ENCODE measurements at places on chromosomes 13 and 19.

GRCh38 chr19:2962018-2962670, 15.2 kb upstream of the TLE6 start:
- peak; percentile 26 for DNase-seq

GRCh38 chr13:76812206-76812897, 73.9 kb downstream of the KCTD12 start:
- peak; percentile 73 for DNase-seq

DNA sequence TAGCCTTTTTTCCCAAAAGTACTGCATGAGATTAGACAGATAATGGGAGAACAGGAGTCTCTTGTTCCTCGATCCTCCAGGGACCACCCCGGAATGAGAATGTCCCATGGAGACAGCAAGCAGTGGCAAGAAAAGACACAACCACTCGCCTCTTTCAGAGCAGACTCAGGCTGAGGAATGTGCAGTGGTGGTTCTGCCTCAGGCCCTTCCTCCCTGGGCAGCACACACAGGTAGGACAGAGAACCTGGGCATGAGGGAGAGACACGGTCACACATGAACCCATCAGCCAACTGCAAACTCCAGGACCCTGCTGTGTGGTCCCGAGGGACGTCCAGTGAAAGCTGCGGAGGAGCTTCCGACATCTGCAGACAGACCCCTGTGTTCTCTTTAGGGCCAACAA, 31.0 kb downstream of the CRYL1 start:
- no peak for DNase-seq

DNA sequence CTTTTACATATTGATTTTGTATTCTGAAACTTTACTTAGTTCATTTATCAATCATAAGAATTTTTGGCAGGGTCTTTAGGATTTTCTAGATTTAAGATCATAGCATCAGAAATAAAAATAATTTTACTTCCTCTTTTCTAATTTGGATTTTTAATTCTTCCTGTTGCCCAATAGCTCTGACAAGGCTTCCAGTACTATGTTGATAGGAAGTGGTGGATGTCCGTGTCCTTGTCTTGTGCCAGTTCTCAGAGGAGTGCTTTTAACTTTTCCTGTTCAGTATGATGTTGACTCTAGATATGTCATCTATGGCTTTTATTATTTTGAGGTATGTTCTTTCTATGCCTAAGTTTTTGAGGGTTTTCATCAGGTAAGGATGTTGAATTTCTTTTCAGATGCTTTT, 7.7 kb upstream of the KIR2DL4 start:
- no peak for DNase-seq

GRCh38 chr19:43625918-43626579, 6.6 kb upstream of the ZNF428 start:
- DNase-seq = no peak

- DNase-seq = no peak
These were observed 30.4 kb downstream of the CEBPG start for GRCh38 chr19:33403973-33404304.

DNA sequence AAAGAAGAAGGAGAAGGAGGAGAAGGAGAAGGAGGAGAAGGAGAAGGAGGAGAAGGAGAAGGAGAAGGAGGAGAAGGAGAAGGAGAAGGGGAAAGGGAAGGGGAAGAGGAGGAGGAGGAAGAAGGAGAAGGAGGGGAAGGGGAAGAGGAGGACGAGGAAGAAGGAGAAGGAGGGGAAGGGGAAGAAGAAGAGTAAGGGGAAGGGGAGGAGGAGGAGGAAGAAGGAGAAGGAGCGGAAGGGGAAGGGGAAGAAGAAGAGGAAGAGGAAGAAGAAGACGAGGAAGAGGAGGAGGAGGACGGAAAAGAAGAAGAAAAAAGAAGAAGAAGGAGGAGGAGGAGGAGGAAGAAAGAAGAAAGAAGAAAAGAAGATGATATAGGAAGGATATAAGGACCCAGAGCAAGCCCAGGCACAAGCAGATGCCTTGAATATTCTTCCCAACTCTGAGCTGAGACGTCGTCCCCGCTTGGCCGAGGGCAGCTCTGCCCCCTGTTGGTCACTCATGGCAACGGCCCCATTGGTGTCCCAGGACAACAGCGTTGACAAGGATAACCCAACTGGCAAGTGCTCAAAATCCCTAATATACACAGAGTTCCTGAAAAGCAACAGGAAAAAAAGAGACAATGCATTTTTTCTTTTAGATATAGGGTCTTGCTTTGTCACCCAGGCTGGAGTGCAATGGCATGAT, 30.6 kb upstream of the IGSF23 start:
- DNase-seq = no peak

GRCh38 chr13:70849222-70849621, 741.0 kb upstream of the KLHL1 start:
- DNase-seq = no peak

GRCh38 chr19:34667349-34668076, 9.4 kb downstream of the SCGB2B2 start:
- peak; percentile 15 for DNase-seq

- DNase-seq = no peak
These were observed 39.8 kb downstream of the KCTD12 start for GRCh38 chr13:76846363-76846762.

- no peak for DNase-seq
These were observed 188.7 kb downstream of the LHFPL6 start for GRCh38 chr13:39414339-39414738.

DNA sequence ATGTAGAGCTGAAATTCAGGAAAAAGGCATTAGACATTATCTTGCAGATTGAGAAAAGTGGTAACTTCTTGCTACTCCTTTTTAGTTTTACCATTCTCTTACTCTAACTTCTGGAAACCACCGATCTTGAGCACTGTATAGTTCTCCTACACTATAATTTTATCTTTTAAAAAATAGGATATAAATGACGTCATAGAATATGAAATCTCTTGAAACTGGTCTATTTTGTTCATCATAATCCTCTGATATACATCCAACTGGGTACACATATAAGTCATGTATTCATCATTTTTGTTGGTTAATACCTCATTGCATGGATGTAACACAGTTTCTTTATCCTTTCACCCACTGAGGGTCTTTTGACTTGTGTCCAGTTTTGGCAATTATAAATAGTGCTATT, 629.9 kb upstream of the PRR20A start:
- no peak for DNase-seq

DNA sequence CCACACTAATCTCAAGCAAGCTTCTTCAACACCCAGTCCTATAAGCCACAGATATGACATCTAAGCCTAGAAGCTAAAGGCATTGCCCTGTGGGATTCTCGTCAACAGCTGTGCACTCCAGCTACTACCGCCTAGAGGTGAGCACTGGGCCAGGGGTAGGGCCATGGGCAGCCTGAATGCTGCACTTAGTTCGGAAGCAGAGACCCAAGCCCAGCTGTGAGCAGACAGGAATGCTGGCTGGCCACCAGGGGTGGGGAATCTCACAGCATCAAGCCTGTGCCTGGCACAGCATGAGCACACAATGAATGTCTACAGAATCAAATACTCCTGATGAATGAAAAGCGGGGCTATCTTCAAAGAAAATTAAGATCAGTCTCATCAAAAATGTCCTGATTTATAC, 167.5 kb upstream of the UBL3 start:
- no peak for DNase-seq

DNA sequence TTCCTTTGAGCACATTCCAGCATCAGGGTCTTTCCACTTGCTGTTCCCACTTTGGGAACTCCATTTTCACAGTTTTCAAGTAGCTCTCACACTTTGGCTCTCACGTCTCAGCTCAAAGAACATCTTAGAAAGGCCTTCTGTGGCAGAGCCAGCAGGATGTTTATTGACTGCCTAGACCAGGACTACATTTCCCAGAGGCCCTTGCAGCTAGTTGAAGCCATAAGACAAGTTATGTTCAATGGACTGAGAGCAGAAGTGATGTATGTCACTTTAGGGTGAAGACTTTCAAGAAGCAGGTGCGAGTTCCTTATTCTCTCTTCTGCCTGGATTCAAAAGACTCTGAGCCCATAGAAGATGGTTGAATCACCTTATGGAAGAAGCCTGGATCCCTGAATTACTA, 4.3 kb upstream of the HAUS5 start:
- no peak for DNase-seq

GRCh38 chr13:76853481-76853880, 32.7 kb downstream of the KCTD12 start:
- no peak for DNase-seq

GRCh38 chr19:55619286-55619685, 5.1 kb downstream of the ZNF784 start:
- no peak for DNase-seq

GRCh38 chr13:25286308-25286968, 850 bp downstream of the MTMR6 start:
- DNase-seq = no peak

- DNase-seq = no peak
These were observed 107.0 kb upstream of the GPR12 start for GRCh38 chr13:26867451-26868091.

- no peak for DNase-seq
These were observed 234.6 kb downstream of the FGF9 start for GRCh38 chr13:21905486-21905885.

GRCh38 chr13:37709318-37709717, 110.8 kb upstream of the POSTN start:
- no peak for DNase-seq

DNA sequence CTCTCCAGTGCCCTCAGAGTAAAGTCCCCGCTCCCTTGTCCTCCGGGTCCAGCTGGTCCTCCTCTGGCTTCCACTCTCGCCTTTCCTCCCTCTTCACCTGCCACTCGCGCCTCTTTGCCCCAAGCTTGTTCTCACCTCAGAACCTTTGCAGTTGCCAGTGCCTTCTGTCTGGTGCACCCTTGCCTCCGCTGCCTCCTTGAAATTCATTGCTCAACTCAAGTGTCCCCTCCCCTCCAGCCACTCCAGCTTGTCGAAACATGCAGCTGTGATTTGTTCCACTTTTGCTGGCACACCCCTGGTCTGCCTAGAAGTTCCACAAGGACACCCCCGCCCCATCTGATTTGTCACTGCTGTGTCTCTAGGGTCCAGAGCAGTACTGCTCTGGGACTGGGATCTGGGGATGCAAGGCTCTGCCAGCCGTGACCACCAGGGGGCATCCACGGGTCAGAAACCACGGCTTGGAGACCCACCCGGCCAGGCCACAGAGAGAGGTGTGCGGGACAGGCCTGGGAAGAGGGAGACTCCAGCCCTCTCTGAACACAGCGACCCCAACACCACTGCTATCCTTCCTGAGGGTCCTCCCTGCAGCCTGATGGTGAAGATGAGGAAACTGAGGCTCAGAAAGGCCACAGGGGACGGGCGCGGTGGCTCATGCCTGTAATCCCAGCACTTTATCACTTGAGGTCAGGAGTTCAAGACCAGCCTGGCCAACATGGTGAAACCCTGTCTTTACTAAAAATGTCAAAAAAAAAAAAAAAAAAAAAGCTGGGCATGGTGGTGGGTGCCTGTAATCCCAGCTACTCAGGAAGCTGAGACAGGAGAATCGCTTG, 49.9 kb downstream of the AP1M1 start:
- DNase-seq = peak; percentile 12

- no peak for DNase-seq
These were observed 4.5 kb upstream of the RAB3A start for GRCh38 chr19:18208098-18208951.

Data from DMS 273 treated with DMSO at 0.1 percent for 48 hours (cell line).